Hepatocyte (in vitro differentiated cells): ENCODE measurements at places on chromosomes 3 and 15. TPM values are rescaled to one million over a fixed set of nuclear protein-coding genes. Genes with fewer than 3 reads are reported as not detected.
A peak's percentile ranks its signal among the peaks of the same experiment; 100 is the strongest.

The TGM5 gene
- not detected in 2 replicates for total RNA-seq

The PYGO1 gene
- total RNA-seq: 11.8 and 12.6 TPM in 2 replicates

The ADGRG7 gene
- 33.3 and 34.1 TPM in 2 replicates for total RNA-seq

- peaks cover 7% of the 10 kb centered on the region for H3K4me1 ChIP-seq
- no peaks in the 10 kb centered on the region for H3K27me3 ChIP-seq
- DNase-seq: no peak
- no peak overlapping the region for H3K4me3 ChIP-seq
- peak overlapping the region; percentile 50 for H3K27ac ChIP-seq
Measured at GRCh38 chr3:78633626-78634025, 1134.2 kb downstream of the ROBO1 start.

GRCh38 chr3:136731274-136731884 lies 20.8 kb downstream of the STAG1 start:
- peak overlapping the region; percentile 45 for H3K27ac ChIP-seq
- no peaks in the 10 kb centered on the region for H3K36me3 ChIP-seq
- H3K27me3 ChIP-seq: no peaks in the 10 kb centered on the region

DNA sequence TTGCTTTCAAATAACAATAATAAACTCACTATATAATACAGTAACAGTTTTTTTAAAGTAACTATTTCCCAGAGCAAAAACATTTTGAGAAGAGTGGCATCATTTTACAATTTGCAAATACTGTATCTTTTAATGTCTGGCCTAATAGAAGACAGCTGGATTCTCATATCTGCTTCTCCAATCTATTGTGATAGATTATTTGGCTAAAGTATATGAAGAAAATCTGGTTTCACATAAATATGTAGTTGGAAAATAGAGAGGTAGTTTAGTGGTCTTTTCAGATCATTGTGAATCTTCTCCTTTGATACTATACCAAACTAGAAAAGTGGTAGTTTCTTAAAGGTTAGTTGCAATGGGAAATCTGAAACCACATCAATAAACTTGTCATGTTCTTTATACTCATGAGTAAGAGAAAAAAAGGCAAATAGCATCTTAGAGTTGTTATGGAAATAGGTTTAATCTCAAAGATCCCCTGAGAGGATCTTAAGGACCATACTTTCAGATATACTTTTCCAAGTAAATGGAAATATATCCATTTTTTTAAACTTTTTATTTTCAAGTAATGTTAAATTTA lies 124.8 kb upstream of the NR2E3 start:
- DNase-seq: no peak
- no peaks in the 10 kb centered on the region for H3K36me3 ChIP-seq
- no peak overlapping the region for H3K27ac ChIP-seq

GRCh38 chr3:143643905-143644304 lies 204.4 kb downstream of the SLC9A9 start:
- H3K36me3 ChIP-seq: no peaks in the 10 kb centered on the region
- H3K4me3 ChIP-seq: no peak overlapping the region
- H3K4me1 ChIP-seq: peaks cover 11% of the 10 kb centered on the region
- DNase-seq: no peak
- H3K27me3 ChIP-seq: no peaks in the 10 kb centered on the region
